ENCODE measurements at places on chromosomes 4 and X.

GRCh38 chrX:50815120-50815519 is 1.1 kb upstream of the SHROOM4 start:
- DNase-seq = no peak

DNA sequence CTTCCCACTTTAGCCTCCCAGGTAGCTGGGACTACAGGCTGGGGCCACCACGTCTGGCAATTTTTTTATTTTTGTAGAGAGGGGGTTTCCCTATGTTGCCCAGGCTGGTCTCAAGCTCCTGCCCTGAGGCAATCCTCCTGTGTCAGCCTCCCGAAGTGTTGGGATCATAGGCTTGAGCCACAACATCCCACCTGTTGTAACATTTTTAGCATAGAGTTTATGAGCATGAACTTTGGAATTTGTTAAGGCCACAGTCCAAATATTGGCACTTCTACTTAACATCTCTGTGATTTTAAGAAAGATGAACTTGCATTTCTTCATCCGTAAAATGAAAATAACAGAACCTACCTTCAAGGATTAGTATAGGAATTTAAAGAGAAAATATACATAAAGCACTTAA is 445.6 kb downstream of the IQCM start:
- DNase-seq = no peak

DNA sequence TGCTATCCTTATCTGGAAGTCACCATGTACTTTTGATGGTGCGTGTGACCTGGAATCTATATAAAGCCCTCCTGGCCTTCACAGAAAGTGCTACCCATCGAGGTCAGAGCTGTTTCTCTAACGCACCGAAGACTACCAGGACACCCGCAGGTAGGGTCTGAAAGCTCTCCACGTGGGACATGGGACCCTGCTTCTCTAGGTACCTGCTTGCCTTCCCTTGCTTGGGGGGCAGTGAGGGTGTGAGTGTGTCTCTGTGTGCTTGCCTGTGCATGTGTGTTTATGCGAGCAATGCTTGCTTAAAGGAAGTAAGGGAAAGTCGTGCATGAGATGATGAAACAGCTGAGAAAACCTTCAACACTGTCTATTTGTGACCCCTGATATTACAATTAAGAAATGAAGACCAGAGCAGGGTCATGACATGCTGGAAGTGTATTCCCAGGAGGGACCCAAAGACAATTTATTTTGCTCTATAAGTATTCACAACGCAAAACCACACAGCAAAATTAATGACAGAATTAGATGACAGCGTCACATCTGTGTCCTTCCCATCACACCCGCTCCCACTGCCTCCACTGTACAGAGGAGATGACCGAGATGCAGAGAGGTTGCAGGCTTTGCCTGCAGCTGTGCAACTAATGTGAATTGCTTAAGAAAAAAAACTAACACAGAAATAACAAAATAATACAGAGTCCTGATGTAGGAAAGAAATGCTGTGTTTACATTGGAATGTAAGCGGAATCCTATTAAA is 76.4 kb upstream of the HELT start:
- DNase-seq = no peak

- no peak for DNase-seq
Observed at GRCh38 chr4:104979083-104979760, 167.5 kb upstream of the TET2 start.

DNA sequence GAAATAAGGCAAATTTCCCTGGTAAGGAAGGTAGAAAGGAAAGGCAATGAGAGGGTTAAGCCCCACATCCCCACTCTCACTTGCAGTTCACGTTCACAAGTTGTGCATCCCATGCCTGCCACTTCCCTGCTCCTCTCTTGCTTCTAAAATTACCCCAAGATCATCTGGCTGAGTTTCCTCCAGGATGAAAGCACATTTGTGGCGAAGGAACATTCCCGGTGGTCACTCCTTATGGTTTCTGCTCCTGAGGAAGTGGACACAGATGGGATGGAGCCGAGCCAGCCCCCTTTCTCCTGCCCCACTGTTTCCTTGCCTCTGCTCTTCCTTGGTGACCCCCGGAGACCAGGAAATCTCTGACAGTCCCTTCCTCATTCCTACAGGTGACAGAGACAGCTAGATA is 37.5 kb downstream of the SPINK2 start:
- DNase-seq = no peak

DNA sequence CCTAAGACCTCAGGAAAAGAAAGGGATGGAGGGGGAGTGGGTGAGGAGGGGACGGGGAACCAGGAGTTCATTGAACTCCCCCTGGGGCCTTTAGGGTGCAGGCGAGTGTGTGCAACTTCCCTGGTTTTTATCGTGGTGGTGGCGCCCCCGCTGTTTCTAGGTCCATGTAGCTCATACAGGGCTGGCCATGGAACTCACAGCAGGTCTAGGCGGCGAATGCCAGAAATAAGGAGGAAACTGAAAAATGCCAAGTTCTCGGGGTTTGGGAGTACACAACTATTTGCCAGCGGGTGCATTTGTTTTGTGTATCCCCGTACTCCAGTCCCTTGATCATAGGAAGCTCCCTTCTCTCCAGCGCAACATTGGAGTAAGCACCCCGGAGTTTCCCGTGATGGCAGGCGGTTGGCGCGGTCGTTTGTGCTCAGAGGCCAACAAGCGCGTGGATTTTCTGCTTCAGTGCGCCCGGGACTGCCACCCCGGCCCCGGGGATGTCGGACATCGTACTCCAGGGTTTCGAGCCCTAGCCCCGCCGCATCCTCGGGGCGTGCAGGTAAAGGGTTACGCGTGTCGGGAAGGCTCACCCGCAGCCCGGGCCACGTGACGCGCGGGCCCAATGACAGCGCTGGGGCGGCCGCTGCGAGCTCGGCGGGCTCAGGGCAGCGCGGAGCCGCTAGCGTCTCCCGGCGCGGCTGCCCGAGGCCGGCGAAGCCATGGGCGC is 208.9 kb downstream of the NWD2 start:
- DNase-seq = peak; percentile 47

- DNase-seq = no peak
Observed at GRCh38 chr4:67049446-67049845, 495.9 kb downstream of the CENPC start.

- DNase-seq = no peak
Observed at GRCh38 chr4:105969575-105969974, 74.3 kb downstream of the NPNT start.

GRCh38 chr4:120977435-120977997 is 55.0 kb upstream of the PRDM5 start:
- DNase-seq = peak; percentile 63

DNA sequence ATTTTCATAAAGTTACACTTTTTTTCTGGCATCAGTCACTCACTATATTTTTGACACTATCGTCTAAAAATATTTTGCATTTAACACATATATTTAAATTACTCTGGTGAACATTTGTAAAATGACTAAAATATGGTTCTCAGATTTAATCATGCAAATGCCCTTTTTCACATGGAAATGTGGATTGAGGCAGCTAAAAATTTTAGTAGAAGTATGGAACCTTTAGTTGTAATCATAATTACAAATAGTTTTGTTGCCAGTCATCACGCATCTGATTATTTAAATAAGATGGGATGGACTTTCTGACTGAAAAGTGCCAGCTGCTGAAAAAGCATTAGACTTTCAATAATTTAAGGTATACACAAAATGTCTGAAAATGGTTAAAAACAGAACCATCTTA is 119.3 kb downstream of the PDHA2 start:
- DNase-seq = no peak

- no peak for DNase-seq
Observed at GRCh38 chr4:186676531-186677161, 47.0 kb downstream of the FAT1 start.

DNA sequence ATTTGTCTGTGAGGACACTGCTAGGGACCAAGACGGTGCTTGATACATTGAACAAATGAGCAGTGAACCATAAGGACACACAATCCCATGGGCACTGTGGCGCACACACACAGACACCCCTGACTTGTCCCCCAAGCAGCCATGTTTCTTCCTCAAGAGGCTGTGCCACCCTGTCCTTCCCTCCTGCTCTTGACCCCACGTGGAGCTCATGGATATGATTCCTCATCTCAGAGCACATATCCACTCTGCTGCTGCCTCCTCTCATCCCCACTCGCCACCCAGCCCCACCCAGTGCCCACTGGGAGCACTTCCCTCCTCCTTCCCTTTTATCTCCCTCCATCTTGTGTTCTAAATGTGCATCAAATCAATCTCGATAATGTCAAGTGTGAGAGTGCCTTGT is 102.4 kb downstream of the PARM1 start:
- no peak for DNase-seq

DNA sequence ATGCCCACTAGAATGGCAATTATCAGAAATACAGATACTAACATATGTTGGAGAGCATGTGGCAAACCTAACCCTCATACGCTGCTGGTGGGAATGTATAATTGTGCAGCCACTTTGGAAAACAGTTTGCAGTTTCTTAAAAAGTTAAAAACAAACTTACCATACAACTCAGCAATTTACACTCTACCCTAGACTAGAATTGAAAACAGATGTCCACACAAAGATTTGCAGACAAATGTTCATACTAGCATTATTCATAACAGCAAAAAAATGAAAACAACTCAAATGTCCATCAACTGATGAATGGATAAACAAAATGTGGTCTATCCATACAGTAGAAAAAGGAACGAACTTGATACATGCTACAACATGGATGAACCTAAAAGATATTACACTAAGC is 64.4 kb downstream of the SLC9A7 start:
- no peak for DNase-seq

GRCh38 chrX:150845091-150845490 is 53.4 kb downstream of the CD99L2 start:
- no peak for DNase-seq

DNA sequence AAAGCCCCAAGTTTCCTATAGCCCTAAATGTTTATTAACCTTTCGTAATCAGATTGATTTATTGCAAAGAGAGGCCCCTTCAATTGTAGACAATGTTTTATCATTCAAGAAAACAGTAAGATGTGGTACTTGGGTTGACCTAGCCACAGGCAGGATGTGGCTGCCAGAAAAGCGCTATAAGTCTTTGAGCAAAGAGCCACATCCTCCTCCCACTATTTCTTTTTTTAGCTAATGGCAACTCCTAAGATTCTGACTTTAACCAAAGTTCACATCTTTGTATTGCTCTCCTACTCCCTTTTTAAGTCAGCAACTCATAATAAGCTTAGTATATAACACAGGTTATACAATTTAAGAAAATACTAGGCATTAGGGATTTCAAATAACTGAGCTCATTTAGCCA is 70.7 kb upstream of the PPP3CA start:
- no peak for DNase-seq

GRCh38 chr4:80265571-80266252 is 752 bp upstream of the FGF5 start:
- DNase-seq = peak; percentile 90

DNA sequence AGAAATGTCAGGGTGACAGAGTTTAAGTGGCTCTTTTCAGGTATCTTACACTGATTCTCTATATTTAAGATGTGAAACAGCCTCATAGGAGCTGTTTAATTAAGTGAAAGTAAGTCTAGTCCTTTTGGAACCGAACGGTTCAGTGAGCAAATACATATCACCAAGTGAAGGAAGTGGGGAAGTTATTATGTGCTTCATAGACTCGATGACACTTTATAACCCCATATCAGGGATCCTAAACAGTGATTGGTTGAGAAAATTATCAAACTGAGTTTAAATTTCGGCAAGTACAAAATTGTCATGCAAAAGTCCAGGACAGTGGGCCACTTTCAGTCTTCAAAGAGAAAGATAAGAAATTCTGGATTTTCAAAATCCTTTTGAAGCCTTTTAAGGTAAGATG is at the start of gene DSPP:
Gene DSPP (plus strand): TSS at position 301 of the 400 bp plus-strand sequence. CDS start 2,380 bp downstream, outside the sequence.
- no peak for DNase-seq

DNA sequence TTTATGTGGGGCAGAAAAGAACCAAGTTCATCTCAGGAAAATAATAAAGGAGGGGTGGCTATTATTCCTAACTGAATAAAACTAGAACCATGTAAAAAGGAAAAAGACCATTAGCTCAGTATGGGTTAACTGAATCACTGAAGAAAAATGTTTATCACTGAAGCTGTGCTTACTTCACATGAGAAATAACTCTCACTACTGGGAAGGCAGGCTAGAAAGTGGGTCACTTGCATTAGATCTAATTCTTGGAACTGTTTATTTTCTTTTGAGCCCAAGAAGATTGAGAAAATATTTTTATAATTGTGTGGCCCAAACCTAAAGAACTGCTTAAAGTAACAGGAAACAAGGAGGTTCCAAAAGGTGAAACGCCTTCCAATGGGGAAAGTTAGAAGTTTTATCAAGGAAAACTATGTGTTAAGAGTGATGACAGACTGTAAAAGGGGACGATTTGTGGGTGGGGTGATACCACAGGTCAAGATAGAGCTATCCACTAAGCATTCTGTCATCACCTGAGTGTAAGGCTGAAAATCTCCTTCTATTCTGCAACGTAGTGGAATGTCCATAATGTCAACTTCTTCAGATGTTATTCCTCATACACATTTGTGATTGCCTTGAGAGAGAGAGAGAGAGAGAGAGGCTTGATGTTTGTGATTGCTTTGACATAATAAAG is 1083.5 kb downstream of the PCDH7 start:
- no peak for DNase-seq

DNA sequence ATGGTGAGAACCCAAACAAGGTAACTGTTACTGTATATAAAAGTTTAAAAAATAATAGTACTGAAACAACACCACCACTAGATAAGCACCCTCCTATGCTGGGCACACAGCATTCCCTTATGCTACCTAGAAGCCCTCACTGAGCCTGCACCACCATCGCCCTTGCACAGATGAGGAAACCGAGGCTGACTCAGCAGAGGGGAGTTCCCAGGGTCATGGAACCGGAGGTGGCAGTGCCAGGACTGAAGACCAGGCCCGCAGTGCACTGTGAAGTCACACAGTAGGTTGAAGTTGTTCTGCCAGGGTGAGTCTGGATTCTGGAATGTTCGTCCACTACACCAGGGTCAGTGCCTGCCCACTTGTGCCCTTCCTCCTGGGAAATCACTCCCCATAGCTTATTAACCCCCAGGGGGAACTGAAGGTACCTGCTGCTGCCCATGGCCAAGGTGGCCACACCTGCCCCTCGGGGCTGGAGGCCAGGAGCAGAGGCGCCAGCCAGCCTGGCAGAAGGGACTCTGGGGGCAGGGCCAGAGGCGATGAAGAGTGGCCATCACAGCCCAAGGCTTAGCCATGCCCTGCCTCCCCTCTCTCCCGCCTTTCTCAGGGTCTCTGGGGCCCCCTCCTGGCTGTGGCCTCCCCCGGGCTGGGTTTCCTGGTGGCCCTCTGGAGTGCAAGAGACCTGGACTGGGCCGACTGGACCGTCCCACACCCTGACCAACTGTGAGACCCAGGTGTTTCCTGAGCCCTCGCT is 15.1 kb upstream of the ABLIM2 start:
- DNase-seq = peak; percentile 25

GRCh38 chr4:11343536-11343935 is 85.2 kb downstream of the HS3ST1 start:
- DNase-seq = no peak

- DNase-seq = no peak
Observed at GRCh38 chr4:40301603-40302002, 33.5 kb upstream of the CHRNA9 start.

DNA sequence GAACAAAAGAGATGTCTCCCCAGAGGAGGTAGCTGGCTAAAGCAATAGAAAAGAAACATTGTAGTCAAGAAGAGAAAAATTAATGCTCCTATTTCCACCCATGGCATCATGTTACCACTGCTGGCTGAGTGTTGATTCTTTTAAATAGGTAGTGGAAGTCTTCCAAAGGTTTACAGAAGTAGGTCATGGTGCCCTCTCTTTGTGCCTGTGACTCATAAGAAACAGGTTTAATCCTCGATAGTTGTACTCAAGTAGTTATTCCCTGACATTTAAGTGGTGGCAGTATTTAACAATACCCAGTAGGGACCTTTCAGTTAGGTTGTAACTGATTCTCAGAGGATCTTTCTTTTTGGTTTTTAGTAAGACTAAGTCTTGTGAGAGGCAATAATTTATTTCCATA is 247.8 kb downstream of the TEX13A start:
- no peak for DNase-seq

GRCh38 chrX:139506333-139506732 is 24.2 kb upstream of the F9 start:
- no peak for DNase-seq
